HepG2 (cell line): ENCODE measurements at places on chromosomes 13 and 19.

GRCh38 chr13:20312292-20312691 lies 80.2 kb upstream of the GJB6 start:
- no peak for DNase-seq

DNA sequence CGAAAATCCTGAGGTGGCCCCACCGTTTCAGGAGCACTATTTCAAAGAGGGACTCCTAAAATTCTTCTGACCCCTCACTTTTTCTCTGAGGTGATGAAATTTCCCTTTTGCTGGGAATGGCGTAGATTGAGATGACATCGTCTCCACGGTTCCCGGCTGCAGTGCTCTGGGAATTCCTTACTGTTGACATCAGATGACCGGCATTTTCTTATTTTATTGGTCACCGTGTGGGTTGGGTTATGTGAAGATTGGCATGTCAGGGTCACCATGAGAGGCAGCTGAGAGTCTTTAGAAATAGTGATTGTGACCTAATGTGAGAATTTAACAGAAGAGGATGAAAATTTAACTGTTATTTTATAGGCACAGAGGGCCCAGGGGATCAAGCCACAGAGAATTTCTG lies 356.7 kb downstream of the FGF9 start:
- DNase-seq = no peak

- DNase-seq = no peak
Measured at GRCh38 chr19:16836115-16837034, 7.2 kb downstream of the SIN3B start.

- no peak for DNase-seq
Measured at GRCh38 chr13:76955193-76955592, 6.9 kb downstream of the ACOD1 start.

DNA sequence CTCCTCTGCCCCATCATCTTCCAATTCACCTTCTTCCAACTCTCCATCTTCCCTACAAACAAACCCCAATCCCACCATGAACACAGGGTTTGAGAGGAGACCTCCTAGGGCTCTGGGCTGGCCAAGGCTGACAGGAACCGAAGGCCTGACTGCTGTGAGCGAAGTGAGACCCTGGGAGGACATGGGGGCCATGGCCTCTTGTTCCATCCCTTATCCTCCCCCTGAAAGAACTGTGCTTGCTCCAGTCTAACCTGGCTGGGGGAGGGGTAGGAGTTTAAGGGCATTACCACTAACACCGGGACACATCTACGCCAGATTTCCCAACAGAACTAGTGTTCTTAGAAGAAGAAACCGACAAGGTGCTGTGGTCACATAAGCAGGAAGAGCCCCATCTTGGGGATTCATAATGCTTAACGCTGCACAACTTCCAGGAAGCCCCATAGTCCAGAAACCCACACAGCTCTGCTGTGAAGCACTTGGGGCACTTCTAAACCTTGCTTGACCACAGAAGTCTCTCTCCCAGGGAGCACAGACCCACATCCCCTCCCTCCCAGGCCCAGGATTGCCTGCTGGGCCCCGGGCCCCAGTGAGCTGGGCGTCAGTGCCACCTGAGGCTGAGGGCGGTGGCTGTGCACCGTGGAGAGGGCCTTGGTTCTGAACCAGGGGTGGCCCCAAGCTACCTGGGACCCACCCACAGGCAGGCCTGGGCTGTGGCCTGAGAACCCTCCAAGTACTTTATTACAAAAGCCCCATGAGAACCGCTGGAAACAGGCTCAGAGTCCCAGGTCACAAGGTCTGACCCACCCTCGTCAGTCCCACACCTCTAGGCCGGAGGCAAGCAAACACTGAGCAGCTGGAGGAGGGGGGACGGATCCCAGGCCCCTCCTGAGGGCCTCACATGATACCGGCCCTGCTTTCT lies 18.8 kb downstream of the ZC3H4 start:
- DNase-seq = peak; percentile 85

DNA sequence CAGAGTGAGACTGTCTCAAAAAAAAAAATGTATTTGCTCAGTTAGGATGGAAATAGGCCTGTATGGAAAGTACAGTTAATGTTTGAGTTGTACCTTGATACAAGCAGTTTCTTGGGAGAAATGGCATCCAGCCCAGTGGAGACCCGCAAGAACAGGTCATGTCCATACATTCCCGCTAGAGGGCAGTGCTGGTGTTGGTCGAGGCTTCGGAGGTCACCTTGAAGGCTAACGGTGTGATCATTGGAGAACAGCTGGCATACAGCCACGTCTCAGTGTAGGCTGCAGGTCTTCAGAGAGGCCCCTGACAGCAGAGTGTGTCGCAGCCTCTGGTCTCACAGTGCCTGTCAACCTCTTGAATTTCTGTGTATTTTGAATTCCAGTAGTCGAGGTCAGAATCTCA lies 7.5 kb downstream of the ZNF610 start:
- peak; percentile 15 for DNase-seq

DNA sequence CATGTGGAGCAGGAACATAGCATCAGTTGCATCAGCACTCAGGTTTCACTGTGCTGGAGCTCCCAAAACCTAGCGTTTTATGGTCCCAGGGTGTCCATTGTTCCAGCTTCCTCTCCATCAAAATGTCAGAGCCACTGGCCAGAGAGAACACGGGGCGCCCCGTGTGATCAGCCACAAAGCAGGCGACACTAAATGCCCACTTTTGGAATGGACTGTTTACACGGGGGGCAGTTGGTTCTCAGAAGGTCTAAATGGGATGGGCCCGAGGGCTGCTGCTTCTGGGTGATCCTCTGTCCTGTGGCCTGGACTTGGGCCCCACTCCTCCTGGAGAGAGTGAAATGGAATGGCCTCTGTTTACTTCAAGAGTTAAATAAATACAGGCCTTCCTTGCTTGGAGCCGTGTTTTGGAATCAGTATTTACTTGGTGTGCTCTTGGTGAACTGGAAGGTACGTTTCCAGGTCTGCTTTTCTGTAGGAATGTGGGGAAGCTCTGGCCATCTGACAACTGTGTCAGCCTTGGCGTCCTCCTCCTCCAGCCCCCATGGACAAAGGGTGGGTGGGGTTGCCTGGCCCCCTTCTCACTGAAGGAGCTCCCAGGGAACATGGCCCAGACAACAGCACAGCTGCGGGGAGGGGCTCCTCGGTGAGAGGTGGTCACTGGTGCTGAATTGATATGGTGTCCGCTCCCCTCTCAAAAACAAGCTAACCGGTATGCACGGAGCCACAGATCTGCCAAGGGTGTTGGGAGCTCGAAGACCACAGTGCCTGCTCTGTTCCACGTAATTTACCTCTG lies 16.1 kb upstream of the MCF2L start:
- peak; percentile 73 for DNase-seq

GRCh38 chr13:44854313-44855060 lies 134.8 kb downstream of the NUFIP1 start:
- DNase-seq = peak; percentile 62

DNA sequence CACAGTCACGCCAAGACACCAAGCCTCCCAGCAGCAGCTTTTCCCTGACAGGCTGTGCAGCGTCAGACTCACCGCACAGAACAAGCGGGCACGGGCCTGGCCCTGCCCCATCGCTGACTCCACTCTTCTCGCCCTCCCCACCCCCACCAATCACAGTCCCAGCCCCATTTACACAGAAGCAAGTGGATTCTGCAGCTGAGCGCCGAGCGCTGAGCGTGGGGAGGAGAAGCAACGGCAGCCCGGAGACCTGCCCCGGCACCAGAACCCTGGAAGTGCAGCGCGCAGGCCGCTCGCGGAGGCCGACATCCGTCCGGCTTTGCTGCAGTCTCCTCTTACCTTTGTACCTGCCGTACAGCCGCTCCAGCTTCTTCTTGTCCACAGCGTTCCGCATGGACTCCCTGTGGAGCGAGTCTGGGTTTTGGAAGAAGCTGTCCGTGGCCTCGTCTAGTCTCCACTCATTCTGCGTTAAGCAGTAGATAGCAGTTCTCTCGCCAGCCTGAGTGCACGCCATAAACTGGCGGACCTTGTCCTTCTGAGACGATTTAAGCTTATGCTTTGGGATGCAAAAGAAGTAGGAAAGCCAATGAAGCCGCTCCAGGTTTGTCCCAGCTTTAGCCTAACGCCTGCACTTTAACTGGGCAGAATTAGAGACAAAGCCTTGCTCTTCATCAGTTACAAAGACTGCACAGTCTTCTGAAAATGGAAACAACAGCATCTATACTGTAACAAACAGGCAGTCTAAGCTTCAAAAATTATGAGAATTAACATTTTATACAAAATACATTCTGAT lies 6.8 kb downstream of the DCUN1D2 start:
- DNase-seq = no peak

DNA sequence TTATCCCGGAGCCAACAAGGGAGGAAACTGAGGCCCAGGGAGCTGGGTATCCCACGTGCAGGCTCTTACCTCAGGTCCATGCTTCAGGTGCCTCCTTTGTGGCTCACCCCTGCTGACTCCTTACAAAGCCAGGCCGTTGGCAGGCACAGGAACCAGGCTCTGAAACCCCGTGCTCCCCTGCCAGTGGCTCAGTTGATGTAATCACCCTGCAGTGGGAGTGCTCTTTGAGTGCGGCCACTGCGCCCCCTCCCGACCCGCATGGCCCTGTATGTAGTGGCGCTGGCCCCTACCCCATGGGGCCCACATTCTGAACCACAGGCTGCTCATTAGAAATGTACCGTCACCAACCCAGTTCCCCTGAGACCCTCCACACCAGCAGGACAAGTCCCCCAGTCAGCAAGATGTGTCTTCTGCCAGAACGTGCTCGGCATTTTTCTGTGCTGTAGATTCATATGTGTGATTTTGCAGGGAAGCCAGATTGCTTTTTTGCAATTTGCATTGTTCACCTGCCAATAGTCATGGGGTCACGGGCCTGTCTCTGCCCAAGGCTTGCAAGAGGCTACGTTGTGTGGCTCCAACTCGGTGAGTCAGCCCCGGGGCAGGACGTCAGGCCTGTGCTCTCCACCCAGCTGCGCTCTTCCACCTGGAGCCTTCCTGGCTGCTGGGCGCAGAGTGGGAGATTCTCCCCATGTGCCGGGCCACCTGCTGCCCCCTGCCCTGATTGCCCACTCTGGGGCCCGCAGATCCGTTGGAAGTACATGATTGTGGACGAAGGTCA lies 60.3 kb downstream of the SMARCA4 start:
- DNase-seq = no peak

DNA sequence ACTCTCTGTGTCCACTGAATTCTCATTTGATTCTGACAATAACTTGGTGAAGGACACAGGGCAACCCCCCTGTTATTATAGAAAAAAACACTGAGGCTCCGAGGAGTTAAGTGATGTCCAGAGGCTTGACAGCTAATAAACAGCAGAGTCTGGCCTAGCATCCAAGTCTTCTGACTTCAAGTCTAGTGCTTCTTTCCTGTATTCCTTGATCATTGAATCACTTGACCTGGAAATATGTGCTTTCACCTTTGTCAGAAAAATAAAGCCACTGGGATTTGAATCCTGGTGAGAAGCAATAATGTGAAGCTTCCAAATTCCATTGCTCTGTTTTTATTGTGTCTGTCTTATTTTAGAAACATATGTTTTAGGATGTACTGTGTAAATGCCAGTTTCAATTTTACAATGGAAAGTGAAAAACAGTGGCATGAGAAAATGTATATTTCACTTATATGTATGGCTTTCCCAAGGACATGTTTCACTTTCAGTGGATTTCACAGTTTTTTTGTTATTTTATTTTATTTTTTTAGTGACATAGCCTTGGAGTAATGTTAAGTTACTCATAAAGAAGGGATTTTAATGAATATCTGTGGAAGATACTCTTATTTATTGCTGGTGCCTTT lies 190.2 kb downstream of the GPC6 start:
- DNase-seq = no peak

DNA sequence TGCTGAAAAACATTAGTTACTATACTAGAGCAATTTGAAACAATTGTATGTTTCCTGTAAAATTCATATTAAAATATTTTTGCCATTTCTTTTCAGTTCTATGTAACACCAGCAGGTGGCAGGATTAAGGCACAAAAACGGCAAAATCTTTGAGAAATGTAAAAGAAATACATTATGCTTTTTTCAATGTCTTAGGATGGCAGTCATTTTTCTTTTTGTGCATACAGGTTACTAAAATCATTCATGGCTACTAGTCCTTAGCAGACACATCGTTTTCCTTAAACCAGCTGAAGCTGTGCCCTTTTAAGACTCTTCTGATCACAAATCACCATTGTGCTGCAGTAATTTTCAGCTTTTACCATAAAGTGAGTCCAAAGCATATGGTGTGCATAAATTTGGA lies 800.7 kb upstream of the SLITRK5 start:
- peak; percentile 3 for DNase-seq

- peak; percentile 51 for DNase-seq
Measured at GRCh38 chr13:40666045-40666932, at the start of gene FOXO1. Gene FOXO1, minus strand, starts transcription at chr13:40666641. Its CDS starts 429 bp downstream, at chr13:40666212.

DNA sequence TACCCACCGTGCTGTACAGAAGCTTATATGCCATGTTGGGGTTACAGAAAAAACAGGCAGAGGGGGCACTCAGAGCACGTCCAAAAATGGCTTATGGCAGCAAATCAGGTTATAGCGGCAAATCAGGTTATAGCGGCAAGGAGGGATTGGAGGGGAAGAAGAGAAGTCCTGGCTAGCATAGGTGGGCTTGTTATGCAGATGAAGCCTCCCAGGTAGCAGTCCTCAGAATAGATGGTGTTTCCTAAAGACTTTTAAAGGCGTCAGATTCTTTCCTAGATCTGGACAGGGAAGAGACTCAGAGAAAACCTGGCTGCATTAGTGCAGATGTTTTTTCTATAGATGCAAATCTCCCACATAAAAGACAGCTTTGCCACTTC lies 19.8 kb upstream of the PLEKHF1 start:
- no peak for DNase-seq

DNA sequence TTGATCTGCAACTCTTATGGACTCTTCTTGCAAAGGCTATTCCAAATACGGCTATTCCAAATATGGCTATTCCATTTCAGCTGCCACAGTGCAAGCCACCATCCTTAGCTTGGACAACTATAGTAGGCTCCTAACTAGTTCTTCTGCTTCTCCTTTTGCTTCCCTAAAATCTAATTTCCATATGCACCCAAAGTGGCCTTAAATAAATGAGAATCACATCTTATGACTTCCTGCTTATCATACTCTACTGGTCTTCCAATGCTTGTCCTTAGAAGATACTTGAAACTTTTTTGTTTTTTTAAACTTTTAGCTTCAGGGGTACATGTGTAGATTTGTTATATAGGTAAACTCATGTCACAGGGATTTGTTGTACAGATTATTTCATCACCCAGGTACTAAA lies 4.9 kb downstream of the UCHL3 start:
- DNase-seq = no peak

GRCh38 chr13:109256866-109257760 lies 529.3 kb downstream of the IRS2 start:
- DNase-seq = peak; percentile 74

DNA sequence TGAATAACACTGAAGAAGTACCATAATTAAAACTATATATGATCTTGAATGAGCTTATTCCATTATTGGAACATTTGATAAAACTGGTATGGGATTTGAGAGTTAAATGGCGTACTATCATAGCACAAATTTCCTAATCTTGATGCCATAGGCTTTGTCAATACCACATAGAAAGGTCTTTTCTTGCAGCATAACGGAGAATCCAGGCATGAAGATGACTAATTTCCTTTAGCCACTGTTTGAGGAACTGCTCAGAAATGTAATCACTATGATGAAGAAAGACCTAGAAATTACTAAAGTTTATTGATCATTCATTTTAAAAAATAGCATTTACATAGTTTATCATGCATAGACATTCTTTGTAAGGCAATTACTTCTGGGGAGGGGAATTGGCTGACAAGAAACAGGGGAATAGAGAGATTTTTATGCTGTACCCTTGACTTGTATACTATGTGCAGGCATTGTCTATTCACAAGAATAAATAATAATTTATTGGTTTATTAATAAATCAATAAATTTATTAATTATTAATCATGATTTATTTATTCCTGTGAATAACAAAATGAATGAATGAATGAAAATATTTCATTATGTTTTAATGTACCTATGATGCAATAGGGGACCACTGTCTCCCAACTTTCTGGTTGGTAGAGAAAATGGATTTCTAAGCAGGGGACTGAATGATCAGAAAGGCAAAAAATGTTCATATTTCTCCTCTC lies 2676.6 kb downstream of the PCDH9 start:
- no peak for DNase-seq
